Activated CD4-positive, alpha-beta T cell treated with anti-CD3 and anti-CD28 coated beads for 4 hours (primary cell): ENCODE measurements at places on chromosomes 7 and 10.

DNA sequence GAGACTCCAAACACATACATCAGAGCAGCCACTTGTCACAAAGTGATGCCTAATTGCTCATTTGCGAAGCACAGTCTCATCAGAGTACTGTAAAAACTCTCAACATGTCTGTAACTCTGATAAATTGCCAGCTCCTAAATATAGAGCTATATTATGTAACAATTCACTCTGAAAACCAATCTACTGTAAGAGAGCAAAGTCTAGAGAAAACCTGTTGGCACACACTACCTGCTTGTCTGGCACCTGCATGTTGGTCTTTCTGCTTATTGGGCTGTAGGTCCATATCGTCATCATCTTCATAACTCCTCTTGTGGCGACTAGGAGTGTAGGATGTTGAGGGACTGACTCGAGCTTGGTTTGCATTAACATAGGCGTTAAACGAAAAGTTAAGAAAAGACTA is 19.8 kb downstream of the MCMBP start:
- no peak for DNase-seq

DNA sequence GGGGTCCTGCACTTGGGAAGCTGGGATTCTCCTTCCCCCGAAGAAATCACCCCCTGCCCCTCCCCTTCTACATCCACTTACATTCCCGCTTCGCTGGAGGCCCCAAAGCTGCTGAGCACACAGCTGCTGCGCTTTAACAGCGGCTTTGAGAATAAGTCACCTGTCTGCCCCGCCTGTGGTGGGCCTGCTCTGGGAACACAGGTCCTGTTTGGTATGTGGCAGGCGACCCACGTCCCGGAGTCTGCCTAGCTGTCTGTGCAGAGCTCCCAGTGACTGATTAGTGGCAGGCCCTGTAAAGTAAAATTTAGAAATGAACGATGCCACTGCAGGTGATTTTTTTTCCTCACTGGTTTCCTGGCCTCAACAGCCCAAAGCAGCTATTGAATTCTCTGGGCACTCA is 47.0 kb downstream of the CDH23 start:
- no peak for DNase-seq

GRCh38 chr10:12841826-12842225 is 159.7 kb downstream of the CCDC3 start:
- no peak for DNase-seq

GRCh38 chr7:114180556-114181266 is 233.9 kb upstream of the FOXP2 start:
- no peak for DNase-seq

DNA sequence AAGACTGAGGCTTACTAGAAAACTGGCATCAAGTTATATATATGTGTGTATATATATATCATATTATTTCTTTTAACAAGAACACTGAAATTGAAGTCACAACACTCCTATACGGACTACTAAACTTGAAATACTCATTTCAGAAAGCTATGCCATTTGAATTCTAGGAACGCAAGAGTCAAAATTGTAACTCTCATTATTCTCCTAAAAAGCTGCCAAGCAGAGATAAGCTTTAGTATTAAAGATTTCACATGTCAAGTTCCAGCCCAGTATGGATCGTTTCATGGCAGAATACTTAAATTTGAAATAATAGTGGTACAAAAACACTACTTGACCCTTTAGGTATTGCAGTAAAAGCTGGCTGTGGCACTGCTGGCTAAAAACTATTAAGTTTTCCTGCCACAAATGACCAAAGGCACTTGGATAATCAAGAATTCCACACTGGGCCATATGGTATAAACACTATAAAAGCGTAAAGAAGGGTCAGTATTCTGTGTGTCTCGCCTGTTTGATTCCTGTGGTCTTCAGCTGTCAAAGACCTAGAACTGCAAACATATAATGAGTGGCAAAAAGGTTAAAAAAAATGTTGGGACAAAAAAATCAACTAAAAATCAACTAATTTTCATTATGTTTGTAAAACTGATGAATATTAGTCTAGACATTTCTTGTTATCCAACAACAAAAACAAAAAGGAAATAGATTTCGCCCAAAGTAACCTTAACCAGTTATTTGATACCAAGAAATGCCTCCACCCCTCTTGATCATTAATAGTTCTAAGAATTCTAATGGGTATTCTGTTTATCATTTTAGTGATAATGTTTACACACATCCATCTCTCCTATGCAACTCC is 2.4 kb downstream of the CCDC71L start:
- DNase-seq: no peak
